NCI-H1092 (cell line): ENCODE measurements at places on chromosomes 12 and 14.

- no peak for DNase-seq
Measured at GRCh38 chr14:101289230-101289690, 272.0 kb upstream of the DIO3 start.

GRCh38 chr12:129195081-129195480, 341.8 kb downstream of the GLT1D1 start:
- DNase-seq = no peak

DNA sequence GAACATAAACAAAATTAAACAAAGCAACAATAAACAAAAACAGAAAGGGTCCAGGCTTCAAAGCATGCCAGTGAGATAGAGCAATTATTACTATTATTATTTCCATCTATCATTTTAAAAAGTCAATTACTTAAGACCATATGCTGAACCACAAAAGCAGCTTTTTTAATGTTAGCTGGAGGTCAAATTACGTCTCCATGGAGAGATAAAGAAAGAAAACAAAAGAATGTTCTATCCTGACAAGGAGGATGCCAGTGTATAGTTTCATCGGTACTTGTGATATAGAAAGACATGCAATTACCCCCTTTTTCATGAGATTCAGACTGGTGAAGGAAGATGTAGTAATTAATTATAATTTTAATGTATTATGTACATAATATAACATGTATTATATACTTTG, 81.6 kb upstream of the DCN start:
- no peak for DNase-seq

GRCh38 chr12:104275689-104276088, 27.9 kb upstream of the EID3 start:
- no peak for DNase-seq

DNA sequence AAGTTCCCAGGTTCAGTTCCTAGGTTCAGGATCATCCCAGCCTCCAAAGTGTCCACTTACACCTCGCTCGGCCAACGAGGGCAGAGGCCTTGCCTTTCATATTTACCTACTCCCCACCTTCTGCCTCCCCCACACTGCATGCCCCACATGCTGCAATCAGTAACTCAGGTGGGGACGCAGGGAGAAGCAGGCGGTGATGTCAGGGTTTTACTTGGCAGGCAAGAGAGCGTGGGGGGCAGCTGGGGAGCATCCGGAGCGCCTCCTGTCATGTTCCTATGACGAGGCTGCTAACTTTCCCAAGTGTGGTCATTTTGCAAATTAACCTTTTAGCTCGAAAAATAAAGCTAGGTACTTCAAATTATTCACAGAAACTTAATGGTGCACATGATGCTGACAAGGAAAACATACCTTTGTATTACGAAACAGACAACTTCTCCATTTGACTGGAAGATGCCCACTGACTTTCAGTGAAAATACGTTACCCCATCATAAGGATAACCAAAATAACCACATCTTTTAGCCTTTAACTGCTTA, 53.8 kb downstream of the SETD3 start:
- DNase-seq = no peak

DNA sequence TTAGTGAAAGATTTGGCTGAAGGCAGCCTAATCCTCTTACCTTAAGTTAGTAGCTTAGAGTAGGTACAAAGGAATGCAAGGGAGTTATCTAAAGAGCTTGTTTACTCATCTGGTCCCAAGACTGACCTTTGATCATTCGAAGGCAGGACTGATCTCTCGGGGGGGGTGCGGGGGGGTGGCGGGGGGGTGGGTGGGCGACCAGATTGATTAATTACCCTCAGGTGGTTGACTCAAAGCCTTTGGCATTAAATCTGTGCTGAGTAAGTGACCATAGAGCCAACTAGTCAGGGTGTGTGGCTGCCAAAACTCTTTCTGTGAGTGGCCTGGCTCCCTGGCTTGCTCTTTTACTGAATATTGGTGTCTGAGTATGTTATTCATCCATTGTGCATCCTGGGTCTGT, 731.9 kb upstream of the FBXO33 start:
- no peak for DNase-seq

GRCh38 chr14:81447021-81447764, 47.1 kb upstream of the STON2 start:
- DNase-seq = no peak

- no peak for DNase-seq
Measured at GRCh38 chr14:43540948-43541347, 966.1 kb downstream of the FSCB start.

- DNase-seq = no peak
Measured at GRCh38 chr14:85536833-85537190, 6.9 kb downstream of the FLRT2 start.

- no peak for DNase-seq
Measured at GRCh38 chr12:82436354-82436753, 78.0 kb downstream of the METTL25 start.

GRCh38 chr12:8554451-8555195, 13.9 kb upstream of the CLEC4E start:
- no peak for DNase-seq

GRCh38 chr14:47619392-47619791, 56.0 kb downstream of the MDGA2 start:
- no peak for DNase-seq

DNA sequence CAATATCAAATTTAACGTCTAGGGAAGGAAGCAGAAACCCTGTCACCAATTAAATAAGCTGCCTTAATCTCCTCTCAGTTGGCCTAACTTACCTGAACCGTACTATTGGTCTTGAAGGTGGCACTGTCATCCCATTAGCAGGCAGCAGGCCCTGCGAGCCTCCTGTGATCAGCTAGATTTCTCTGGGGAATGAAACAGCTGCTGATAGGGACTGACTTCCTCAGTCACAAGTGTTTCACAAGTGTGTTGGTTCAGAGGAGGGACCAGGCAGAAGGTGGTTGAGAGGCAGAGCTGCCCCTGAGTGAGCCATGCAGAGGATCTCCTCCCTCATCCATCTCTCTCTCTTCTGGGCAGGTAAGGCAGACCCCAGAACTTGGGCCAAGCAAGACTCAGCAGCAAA, 166.8 kb downstream of the DAD1 start:
- DNase-seq = no peak
